Stimulated activated naive CD8-positive, alpha-beta T cell treated with anti-CD3 and anti-CD28 coated beads, Interleukin-15, Interleukin-2, amounts not matched to agents 100 U/mL and 50 U/mL, for 24 hours (primary cell): ENCODE measurements at places on chromosomes 5 and 9.
A peak's percentile ranks its signal among the peaks of the same experiment; 100 is the strongest.

- no peak for DNase-seq
These were observed 161.3 kb upstream of the IRX2 start for GRCh38 chr5:2912741-2913140.

- DNase-seq: no peak
These were observed 212.2 kb downstream of the SMARCA2 start for GRCh38 chr9:2227144-2227867.

DNA sequence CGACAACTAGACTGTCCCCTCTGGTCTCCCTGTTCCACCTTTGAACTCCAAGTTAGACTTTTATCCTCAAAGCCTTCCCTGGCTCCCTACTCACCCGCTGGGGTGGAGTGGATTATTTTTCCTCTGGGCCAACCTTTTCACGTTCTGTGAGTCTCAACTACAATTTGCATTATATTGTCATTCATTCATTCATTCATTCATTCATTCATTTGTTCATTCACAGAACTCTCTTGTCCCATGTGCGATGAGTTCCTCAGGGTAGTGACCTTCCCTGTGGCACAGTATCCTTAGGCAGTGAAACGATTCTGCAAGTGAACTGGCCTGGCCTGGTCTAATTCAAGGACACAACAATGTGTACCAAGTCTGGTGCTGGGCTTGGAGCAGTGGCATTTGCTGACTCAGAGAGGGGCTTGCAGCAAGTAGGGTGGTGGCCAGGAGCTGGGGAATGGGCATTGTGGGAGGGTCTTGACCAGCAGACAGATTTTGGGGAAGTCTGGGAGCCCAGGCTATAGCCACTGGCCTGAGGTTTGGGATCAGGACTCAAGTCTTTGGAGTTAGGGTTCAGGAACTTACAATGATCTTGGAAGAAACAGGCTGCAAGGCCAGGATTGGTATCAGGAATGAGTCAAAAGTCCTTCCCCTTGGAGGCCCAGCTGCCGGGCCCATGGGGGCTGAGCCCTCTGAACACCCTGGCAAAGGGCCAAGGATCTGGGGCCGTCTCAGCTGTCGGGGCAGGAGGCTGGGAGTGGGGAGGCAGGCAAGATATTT, 37.2 kb upstream of the COL15A1 start:
- no peak for DNase-seq

GRCh38 chr5:82561797-82562196, 283.6 kb upstream of the RPS23 start:
- no peak for DNase-seq

GRCh38 chr9:85729882-85730281, 11.9 kb downstream of the AGTPBP1 start:
- DNase-seq: no peak

DNA sequence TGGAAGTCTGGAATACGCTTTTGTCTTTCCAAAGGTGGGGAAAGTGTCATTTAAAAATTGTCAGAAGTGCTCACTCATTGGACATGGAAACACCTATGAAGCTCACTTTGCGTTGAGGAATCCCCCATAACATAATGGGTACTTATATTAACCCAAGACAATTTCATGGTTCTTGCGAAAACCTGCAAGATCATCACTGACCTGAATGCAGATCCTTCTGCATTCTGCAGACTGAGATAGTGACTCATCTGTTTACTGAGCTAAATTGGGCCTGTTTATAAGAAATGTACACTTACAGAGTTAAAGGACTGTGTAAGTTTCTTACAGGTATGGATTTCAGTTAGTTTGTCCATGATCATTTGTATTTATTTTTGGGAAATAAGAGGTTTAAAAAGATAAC, 153.0 kb downstream of the HMHB1 start:
- DNase-seq: no peak

GRCh38 chr9:103444176-103444575, 449.0 kb downstream of the CYLC2 start:
- no peak for DNase-seq

- DNase-seq: no peak
These were observed 342.4 kb downstream of the FGF10 start for GRCh38 chr5:44046619-44047364.

GRCh38 chr5:9519537-9519936, 26.3 kb downstream of the SEMA5A start:
- no peak for DNase-seq

GRCh38 chr9:120692901-120693699, 21.2 kb downstream of the MEGF9 start:
- DNase-seq: no peak

- no peak for DNase-seq
These were observed 25.6 kb upstream of the ARRDC3 start for GRCh38 chr5:91408710-91409109.

GRCh38 chr5:98581112-98581997, 192.1 kb upstream of the RGMB start:
- no peak for DNase-seq

DNA sequence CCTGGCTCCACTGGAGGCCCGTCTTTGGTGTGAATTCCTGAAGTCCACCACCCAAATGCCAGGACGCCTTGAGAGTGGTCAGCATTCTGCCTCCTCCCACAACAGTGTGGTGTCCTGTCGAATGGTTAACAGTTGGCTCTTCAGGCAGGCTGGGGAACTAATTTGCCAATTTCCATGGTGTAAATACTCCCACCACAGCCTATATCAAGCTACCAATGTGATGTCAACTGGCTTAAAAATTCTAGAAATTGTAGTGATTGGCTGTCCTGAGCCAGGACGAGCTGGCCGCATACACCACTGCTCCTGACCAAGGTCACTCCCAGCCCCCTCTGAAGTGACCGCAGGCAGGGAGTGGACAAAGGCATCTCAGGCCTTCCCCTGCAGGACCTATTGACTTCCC, 11.1 kb downstream of the UNC5A start:
- DNase-seq: no peak

DNA sequence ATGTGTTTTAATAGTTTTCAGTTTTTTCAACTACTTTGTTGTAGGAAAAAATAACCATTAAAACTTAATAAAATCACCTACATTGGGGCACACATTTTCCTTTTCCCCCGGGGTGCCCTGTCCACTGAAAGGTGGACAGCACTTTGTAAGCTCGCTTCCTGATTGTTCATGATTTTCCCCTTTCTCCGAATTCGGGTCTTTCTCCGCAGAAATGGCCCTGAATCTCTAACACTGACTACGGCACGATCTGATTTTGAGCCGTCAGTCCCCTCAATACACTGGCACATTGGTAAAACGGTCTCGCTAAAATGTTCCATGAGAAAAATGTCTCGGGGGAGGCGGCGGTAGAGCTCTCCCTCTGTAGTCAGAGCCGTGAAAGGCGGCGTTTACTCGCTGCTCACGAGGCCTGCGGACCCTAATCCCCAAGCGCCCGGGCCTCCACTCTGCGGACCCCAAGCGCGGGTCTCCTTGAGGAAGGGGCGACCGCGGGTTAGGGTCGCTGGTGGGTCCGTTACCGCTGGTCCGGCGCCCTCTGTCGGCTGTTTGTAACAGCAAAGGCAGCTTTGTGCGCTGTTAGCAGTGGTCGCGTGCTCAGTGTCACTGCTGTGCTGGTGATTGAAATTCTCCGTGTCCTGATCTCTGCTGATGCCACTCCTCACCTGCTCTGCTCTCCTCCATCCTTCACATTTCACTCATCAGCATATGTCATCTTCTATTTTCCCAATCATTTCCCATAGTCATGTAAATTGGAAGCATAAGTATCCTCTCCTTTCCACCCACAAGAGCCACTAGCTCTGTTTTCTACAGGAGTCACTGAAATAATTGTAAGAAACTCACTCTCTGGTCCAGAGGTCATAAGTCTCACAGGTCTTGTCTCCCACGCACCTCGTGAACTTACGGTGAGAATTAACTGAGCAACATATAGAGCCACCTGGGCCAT, 10.8 kb upstream of the IFNA2 start:
- peak; percentile 75 for DNase-seq

GRCh38 chr5:166906991-166907713, 1384.3 kb upstream of the WWC1 start:
- no peak for DNase-seq

GRCh38 chr5:157447201-157447637, 12.8 kb upstream of the NIPAL4 start:
- DNase-seq: no peak

GRCh38 chr5:8538821-8539220, 669.9 kb downstream of the MTRR start:
- DNase-seq: no peak

DNA sequence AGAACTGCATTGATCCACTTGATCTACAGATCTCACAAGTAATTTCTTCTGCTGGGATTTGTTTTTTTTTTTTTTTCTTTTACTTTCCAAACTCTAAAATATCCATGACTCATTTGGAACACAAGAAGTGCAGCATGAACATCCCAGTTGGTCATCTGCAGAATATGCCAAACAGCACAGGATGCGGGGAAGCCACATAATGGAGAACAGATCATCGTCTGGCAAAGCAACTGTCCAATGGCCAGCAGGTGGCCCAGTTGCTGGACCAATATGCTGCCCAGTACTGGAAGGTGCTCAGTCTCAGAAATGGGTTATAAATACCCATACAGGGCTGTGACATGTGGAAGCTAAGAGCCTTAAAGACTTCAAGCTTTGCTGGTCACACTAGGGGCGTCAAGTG, 221.3 kb upstream of the TAS2R1 start:
- DNase-seq: no peak

DNA sequence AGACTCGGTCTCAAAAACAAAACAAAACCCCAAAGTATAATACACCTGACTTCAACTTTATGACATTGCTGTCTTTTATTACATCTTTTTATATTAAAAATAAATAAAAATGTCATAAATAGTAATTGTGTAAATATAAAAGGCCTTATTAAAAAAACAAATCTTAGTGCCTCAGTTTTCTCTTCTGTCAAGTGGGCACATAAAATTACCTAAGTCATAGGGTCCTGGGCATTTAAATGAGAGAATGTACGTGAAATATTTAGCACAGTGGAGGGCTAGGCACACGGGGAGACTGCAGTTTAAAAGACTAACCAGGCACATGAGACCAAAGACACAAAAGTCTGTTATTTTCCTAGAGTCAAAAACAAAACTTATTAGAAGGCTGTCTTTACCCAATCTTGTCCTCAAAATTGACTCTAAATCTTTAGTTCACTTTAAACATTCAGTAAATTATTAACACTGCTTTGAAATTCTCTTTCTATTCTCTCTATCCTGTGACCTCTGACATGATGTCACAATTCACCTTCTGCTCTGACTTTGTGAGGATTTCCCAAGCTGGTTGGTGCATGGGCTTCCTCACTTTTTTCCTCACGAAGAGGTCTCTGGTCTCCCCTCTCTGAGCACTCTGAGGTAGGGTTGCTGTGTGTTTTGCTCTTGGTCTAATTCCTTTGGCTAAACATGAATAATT, 2.5 kb upstream of the RNF14 start:
- no peak for DNase-seq

DNA sequence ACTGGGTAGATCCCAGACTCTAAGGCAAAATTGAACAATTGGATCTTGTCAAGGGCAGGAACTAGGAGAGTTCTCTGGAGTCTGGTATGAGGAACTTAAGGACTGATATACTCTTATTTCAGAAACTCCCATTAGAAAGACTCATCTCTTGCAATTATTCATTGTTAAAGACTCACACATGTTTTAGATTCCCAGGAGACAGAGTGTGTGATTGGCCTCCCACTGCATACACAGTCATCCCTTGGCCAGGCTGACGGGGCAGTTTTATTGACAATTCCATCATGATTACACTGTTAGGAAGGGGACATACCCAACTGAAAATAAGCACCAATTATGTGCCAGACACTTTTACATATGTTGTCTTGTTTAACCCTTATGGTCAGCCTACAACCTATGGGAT, 347.2 kb downstream of the DMAC1 start:
- DNase-seq: no peak

- DNase-seq: no peak
These were observed 6.1 kb upstream of the RNF183 start for GRCh38 chr9:113309204-113309813.

- DNase-seq: no peak
These were observed 4.6 kb upstream of the NEURL1B start for GRCh38 chr5:172636279-172637050.

- DNase-seq: no peak
These were observed 177.0 kb downstream of the CDK5RAP2 start for GRCh38 chr9:120402741-120403542.

DNA sequence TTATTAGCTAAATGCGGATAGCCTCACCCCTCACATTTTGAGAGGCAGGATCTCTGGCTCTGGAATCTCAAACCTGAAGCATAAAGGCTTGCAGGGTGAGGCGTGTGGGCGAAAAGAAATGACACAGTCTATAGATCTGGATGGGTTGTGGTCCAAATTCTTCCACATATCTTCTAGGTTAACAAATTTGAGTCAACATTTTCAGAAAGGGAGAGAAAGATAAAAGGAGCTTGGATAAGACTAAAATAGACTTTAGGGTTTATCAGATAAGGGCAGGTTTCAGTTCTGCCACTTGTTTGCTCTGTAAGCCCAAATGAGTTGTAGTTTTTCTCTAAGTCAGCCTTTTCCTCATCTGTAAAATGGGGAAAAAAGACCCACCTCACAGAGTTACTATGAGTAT, 220.9 kb downstream of the TRIM32 start:
- DNase-seq: no peak

DNA sequence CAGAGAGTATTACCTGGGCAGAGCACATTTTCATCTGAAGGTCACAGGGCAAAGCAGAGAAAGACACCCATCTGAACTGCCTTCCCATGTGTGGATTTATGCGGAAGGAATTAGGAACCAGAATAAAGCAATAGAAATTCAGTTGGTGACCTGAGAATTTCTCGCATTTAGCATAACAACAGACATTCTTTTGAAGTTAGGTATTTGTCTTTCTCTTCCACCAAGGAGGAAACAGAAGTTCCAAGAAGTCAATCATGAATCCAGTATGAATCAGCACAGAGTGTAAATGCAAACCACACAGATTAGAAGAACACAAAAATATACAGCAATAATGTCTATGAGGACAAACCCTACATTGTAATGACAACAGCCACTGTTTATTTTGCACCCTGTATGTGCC, 515.2 kb upstream of the BRINP1 start:
- DNase-seq: no peak

GRCh38 chr5:169668732-169669131, 31.7 kb downstream of the DOCK2 start:
- DNase-seq: no peak

- DNase-seq: no peak
These were observed 39.6 kb upstream of the SLC6A19 start for GRCh38 chr5:1161833-1162229.
